Activated CD4-positive, alpha-beta T cell treated with anti-CD3 and anti-CD28 coated beads, Interleukin-2, amount 50 U/mL, for 48 hours (primary cell): ENCODE measurements at places on chromosomes 4 and X.

- DNase-seq = peak; percentile 28
Observed at GRCh38 chr4:891747-892146, 40.4 kb downstream of the GAK start.

- no peak for DNase-seq
Observed at GRCh38 chrX:153783378-153784013, 2.7 kb downstream of the SRPK3 start.

DNA sequence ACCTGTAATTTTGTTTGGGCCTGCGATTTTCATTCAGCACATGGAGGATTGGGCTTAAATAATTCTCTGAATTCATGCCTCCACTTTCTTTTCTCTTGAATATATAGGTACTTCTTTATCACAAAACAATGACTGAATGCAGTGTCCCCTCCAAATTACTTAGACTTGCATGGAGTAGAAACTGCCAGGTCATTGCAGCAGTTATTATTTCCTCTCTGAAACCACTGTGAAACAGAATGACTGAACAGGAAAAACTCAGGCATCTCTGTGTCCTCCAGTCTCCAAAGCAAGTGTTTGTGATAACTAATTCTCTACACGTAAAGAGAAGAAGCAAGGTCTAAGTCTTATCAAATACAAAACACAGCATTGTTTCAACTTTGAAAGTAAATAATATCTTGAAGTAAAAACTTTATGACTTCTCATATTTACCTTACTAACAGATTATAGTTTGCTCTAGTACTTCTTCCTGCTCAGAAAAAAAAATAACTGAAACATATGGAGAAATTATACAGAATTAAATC, 144.5 kb upstream of the DIAPH2 start:
- no peak for DNase-seq

GRCh38 chr4:110354460-110354859, 121.5 kb upstream of the ENPEP start:
- DNase-seq = no peak

DNA sequence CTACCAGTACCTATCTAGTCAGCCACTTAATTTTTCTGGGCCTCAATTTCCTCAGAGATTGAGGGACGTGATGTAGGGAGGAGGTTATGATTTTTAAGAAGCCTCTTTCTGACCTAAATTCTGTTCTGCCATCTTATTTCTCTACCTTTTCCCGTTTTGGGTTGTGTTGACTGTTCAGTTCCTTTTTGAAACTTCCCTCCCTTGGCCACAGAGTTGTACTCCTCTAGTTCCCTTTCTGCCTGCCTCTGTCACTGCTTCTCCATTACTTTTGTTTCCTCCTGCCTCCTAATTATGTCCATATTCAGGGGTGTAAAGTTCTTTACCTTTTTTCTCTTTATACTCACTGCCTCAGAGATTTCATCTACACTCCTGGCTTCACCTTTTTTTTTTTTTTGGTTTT, 25.4 kb downstream of the CLCN5 start:
- no peak for DNase-seq

DNA sequence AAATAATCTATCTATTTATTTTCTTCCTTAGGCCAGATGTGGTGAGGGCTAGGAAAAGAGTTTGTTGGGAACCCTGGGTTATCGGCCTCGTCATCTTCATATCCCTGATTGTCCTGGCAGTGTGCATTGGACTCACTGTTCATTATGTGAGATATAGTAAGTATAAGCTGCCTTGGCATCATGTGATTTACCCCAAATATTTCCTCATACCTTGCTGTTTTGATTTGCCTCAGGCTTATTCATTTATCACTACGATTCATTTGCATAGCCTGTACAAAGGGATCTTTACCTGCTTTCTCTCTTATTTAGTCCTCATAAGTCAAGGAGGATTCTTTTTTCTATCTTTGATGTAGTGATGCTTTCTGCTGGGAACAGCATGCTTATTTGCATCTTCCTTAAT, 14.5 kb downstream of the TMPRSS11E start:
- no peak for DNase-seq

DNA sequence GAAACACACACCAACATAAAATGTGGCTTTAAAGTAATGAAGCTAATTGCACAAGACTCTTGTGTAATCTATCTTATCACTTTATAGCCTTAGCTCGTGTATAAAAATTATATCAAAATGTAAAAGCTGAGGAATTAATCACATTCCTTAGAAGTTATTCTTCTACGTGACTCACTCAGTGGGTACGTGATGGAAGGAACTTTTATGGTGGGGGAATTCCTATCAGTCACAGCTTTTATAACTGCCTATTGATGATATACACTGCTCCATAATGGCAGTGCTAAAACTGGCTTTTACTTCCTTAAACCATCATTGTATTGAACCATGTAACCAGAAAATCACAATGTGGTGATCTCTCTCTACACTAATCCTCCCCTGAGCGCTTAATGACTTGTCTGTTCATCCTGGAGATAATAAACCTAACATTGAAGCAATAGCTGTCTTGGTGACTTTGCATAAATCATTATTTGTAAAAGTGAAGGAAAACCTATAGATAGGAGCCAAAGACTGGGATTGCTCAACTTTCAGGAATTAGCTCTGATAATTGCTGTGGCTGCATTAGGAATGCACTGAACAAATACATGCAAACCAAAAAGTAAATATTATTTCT, 276.7 kb downstream of the GBA3 start:
- DNase-seq = no peak

- no peak for DNase-seq
Observed at GRCh38 chr4:5892323-5893003, 423 bp downstream of the CRMP1 start.

- DNase-seq = no peak
Observed at GRCh38 chr4:77072195-77072753, 3.5 kb downstream of the CCNI start.

GRCh38 chr4:138573246-138573645, 331.1 kb upstream of the SLC7A11 start:
- DNase-seq = no peak

DNA sequence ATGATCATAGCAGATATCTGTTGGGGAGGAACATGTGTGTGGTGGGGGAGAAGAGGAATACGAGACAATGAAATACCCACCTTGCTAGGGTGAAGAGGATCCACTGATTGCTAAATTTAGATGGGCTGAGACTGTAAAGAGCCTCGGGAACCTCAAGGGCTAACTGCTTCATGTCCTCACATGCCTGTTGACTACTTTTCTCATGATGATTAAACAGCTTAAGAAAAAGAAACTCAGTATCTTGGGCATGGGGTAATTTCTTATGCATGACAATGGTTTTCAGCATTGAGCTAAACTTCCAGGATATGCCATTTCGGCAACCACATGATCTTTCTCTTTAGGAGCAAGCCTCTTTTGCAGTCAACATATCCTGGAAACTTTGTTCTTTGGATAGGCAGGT, 3.9 kb upstream of the LNX1 start:
- DNase-seq = no peak

- no peak for DNase-seq
Observed at GRCh38 chrX:37912777-37913176, 65.4 kb upstream of the DYNLT3 start.

DNA sequence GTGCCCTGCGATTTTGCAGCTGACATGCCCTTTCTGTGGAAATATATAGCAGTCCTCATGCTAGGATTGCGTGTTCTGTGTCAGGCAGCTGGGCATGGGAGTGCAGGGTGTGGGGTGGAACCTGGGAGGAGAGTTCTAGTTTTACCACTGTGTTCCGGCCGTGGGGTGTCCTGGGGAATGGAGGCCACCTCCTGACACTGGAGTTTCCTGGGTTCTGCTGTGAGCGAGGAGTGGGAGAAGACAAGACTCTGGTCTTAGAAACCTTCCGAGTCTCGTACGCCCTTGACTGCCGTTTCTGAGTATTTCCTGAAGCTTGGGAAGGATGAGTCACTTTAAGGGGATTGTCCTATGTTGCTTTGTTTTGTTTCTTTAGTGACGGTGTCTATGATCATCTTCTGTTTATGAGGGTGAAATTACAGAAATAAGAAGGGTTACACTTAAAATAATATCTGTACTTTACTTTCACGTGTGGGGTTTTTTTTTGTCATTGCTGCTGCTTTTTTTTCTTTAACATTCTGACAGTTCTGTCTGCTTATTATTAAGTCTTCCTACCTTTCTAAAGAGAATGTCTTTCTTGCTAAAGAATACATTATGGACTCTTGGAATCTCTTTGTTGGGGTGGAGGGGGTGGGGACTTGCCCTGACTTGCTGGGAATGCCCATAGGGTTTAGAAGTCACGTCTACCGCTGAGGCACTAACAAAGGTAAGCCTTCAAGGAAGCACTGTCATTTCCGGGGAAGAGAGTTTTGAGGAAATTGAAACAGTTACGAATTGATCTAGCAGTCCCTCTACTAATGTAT, 19.1 kb downstream of the CD99 start:
- peak; percentile 74 for DNase-seq

- no peak for DNase-seq
Observed at GRCh38 chr4:187017147-187017546, 293.5 kb upstream of the FAT1 start.

DNA sequence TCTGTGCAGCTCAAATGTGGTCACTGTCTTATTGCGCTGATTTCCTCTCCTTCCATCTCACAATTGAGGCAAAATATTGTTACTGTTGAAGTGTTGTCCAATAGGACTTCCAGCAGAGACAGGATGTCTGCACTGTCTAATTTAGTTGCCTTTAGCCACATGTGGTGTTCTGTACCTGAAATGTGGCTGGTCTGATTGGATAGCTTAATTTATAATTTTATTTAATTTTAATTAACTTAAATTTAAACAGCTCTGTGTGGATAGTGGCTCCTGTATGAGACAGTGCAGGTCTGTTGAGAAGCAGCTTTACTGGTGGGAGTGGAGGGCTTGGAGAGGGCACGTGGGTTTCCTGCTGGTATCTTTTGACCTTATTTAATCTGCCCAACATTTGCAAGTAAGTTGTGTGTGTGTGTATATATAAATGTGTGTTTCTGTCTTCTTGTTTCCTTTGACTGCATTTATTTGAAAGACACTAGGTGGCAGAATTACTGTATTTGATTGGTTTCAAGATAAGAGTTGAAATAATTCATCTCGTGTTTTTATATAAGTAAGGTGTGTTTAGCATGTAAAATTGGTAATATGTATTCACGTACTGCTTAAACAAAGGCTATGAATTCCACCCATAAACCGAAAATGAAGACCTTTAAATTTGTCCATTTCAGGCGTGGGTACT, 55.3 kb upstream of the MSANTD1 start:
- no peak for DNase-seq

DNA sequence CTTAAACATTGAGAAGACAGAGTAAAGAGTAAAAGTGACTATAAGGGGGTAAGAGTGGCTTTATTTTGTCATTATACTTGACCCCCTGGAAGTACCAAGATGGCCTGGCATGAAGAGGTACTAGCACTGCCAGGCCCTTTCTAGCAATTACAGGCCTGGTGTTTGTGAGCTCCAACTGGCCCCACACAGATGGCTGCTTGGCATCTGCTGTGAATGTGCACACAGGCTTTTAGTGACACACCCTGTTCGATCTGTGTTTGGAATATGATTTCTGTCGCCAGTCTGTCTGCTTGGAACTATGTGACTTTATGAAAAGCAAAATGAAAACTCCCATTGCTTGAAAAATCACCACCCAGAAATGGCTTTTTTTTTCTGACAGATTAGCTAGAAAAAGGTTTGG, 123.3 kb downstream of the CLCN4 start:
- no peak for DNase-seq

- no peak for DNase-seq
Observed at GRCh38 chr4:23894021-23894420, 4.2 kb upstream of the PPARGC1A start.

DNA sequence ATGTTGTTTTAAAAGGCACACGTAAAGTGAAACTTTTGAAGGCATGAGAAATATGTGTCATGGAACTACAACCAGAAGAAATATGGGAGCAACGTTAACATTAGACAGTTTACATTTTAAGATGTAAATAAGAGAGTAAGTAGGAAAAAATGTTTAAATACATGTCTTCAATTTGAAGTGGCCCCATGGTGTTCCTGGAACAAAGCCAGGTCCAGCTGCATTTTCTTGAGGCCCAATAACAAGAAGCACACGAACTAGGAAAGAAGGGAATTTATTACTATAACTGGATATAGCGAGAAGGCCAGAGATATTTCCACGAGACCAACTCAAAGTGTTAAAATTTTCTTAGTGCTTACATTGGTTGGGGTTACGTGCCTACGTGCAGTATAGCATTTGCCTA, 458.1 kb downstream of the KCTD8 start:
- no peak for DNase-seq

DNA sequence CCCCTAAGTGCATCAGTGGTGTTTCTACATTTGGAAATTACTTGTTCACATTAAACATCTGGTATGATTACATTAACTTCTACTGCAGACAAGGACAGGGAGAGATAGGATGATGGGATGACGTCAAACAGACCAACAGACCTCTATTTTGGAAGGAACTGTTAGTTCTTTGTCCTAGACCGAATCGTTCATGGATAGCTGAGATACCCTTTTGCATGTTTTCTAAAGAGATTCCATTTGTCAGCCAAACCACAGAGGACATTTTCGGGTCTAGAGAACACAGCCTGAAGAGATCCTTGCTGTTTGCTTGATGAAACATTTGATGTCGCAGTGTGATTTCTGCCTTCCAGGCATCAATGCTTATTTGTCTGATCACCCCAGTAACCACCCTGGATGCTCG, 27.7 kb downstream of the CHST7 start:
- no peak for DNase-seq

DNA sequence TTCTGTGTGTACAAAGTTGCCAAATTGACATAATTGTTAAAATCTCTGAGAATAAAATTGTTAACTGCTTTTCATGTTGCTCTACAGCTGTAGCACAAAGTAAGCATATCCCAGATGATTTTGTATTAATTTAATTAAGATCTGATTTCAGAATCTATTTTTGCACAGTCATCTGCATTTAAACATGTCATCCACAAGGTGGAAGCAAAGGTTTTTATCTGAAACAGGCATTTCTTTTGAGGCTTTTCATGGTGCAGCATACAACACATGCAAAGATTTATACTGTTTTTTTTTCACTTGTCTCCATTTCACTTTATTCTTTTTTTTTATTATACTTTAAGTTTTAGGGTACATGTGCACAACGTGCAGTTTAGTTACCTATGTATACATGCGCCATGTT, 51.2 kb downstream of the GC start:
- DNase-seq = no peak

DNA sequence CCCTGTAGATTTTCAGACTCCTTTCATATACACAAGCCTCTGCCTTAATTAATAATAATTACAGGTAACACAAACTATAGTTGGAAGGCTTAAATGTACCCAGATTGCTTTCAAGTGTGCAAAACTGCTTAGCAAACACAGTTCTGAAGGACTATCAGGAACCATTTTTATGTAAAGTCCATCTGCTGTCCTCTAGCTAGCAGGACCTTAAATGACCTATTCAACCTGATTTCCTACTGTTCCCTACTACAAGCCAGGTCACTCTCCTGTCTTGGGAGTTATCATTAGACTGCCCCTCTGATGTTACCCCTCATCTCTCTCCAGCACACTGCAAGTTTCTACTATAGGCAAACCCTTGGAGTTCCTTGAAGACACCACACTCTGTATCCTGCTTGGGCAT, 157.3 kb downstream of the GBA3 start:
- DNase-seq = no peak

- no peak for DNase-seq
Observed at GRCh38 chr4:24104158-24104565, 214.3 kb upstream of the PPARGC1A start.

GRCh38 chr4:7760228-7760627, 179.4 kb downstream of the AFAP1 start:
- no peak for DNase-seq

- no peak for DNase-seq
Observed at GRCh38 chrX:110114260-110114776, 111.4 kb downstream of the TMEM164 start.

GRCh38 chr4:183905593-183906488, 734 bp downstream of the STOX2 start:
- peak; percentile 5 for DNase-seq
